ENCODE measurements at places on chromosomes 16 and 17.

- DNase-seq: no peak
Measured at GRCh38 chr16:71338193-71338592, 20.3 kb upstream of the CALB2 start.

DNA sequence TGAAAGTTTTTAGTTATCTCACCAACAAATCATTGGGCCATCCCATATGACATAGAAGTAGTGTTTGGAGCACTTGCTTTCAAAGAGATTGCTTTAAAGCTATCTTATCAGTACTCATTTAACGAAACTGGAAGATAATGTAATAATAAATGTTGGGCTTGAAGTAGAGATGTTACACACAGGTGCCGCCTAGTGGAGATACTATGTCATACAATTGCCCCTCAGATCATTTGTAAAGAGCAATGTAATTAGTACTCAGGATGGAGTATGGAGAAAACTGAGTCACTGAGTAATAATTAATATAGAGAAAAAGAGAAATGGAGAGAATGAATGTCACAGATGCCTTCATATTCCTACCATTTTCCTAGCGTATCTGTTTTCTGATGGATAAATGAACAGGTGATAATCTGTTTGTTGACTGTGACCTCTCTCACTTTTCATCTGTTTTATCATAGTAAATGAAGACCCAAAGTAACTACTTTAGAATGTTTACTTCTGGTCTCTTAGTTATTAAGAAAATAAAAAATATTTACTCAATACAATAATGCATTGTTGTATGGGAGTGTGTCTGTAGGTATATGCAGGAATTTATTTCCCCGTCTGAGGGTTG is 80.4 kb downstream of the EFCAB5 start:
- DNase-seq: no peak

- peak; percentile 16 for DNase-seq
Measured at GRCh38 chr17:33049781-33050414, 58.3 kb downstream of the SPACA3 start.

DNA sequence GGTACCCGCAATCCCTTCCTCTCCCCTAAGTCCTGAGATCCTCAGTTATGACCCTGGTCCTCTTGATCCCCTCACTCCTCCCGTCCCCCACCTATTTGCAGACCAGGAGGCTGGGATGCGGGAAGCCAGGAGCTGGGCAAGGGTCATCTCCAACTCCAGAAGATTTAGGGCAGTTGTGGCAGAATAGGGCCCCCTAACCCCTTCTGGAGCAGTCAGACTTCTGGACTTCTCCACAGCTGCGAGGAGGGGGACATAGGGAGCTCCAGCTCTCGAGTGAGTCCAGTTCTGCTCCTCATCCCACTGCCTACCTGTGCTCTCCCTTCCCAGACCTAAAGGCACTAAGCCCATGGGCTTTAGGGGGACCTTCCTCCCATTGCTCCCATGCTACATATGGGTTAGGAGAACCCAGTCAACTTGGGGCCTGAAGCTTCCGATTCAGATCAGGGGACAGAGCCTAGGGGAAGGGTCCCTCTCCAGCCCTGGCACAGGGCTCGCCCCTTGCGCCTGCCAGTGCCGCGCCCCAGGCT is 1.3 kb downstream of the WNK4 start:
- DNase-seq: no peak

GRCh38 chr16:87789437-87790291 is 23.9 kb upstream of the KLHDC4 start:
- DNase-seq: no peak

DNA sequence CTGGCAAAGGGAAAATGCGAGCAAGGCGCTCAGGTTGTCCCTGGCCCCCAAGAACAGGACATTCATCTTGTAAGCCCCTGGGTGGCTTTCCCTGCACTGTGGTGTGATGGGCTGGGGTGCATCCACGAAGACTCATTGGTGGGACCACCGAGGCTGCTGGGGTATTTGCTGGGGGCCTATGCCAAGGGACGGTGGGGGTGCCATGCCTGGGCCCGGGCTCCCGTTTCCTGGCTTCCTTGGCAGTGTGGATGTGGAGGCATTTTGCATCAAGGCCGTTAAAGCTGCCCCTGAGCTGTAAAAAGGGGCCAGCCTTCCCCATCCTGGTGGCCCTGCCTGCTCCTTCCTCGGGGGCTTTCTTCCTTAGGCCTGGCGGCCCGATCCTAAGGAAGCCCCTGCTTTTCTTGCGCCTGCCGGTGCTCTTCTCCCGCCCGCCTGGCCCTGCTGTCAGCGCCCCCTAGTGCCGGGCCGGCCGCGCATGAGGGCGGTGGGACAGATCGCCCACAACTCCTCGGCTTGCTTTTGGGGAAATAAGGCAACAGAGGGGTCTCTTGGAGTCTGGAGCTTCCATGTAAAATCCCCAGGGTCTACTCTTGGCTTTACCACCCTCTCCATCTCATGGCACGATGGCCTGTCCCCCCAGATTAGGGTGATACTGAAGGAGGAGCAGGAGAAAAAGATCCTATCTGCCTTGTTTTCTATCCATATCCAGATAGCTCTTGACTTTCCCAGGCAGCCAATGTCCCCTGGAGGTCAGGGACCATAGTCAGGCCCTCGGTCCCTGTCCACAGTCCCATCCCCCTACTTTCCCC is 9.8 kb upstream of the TBX2 start:
- DNase-seq: no peak

DNA sequence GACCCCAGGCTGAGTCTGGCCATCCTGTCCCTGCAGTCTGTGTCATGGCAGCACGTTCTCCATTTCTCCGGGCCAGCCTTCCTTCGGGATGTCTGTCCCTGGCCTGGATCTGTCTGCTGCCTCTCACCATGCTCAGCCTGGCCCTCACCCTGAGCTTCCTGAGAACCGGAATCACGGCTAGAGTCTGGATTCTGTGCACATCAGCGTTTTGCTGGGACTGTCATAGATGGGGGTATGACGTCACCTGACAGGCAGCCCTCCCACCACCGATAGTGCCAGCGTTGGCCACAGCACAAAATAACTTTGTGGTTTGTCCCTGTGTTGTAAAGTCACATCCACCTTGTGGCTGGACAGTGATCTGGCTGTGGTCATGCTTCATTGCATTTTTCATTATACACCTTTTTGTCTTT is 59.2 kb downstream of the B9D1 start:
- DNase-seq: no peak

- no peak for DNase-seq
Measured at GRCh38 chr17:73652886-73653480, 8.7 kb upstream of the SDK2 start.

DNA sequence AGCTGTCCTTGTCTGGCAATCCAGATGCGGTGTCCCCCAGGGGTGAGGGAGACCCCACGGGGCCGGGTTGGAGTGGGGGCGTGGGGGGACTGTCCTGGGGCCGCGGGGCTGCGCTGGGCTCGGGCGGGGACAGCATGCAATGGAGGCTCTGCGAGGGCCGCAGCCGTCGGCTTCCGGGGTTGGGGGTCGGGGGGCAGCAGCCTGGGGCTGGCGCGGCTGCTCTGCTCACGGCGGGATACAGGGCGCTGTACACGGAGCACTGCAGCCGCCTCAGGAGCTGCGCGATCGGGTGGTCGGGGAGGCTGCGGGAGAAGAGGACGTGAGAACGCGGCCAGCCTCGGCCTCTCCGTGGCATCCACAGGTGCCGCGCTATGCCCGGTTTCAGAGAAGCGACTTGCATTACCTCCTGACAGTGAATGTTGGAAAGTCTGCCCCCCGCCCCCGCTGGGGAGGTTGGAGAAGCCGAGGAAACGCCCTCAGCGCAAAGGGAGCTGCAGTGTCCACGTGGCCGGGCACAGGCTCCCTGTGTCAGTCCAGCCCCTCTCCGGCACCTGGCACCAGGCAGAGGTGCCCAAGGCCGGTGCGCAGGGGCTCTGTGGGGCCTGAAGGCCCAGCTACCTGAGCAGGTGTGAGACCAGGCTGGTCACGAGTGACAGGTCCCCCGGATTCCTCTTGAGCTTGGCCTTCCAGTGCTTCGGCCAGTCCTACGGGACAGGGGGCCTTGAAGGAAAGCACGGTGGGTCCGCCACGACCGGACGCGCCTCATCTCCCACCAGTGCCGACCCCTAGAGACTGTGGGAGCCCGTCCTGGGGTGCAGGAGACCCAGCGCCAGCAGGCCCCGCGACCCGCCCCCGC is 9.4 kb upstream of the SPATA2L start:
- no peak for DNase-seq

DNA sequence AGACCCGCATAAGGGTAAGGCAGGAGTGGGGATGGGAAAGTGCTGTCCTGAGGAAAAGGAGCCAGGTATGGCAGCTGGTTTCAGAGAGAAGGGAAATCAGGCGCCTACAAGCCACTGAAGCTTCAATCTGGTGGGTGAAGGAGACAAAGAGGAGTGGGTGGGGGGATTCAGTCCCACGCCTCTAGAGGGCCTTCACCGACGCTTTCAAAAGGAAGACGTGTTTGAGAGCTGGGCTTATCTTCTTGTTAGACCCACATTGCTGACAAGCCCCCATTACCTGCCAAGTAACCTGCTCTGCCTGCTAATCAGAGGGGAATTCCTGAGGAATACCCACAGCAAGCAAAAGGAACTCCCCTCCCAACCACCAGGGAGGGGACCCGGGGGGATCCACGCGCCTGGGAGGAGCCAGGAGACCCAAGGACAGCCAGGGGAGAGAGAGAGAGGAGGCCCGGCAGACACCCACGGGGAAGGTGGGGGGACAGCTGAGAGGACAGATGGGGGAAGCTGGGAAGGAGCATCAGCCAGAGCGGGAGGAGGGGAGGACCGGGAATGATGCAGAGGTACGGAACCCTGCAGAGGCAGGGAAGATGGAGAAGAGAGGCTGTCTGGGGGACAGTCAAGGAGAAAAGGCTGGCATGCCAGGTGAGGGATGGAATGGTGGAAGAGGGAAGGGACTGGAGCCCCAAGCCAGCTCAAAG is 1.0 kb downstream of the MTMR4 start:
- DNase-seq: no peak

DNA sequence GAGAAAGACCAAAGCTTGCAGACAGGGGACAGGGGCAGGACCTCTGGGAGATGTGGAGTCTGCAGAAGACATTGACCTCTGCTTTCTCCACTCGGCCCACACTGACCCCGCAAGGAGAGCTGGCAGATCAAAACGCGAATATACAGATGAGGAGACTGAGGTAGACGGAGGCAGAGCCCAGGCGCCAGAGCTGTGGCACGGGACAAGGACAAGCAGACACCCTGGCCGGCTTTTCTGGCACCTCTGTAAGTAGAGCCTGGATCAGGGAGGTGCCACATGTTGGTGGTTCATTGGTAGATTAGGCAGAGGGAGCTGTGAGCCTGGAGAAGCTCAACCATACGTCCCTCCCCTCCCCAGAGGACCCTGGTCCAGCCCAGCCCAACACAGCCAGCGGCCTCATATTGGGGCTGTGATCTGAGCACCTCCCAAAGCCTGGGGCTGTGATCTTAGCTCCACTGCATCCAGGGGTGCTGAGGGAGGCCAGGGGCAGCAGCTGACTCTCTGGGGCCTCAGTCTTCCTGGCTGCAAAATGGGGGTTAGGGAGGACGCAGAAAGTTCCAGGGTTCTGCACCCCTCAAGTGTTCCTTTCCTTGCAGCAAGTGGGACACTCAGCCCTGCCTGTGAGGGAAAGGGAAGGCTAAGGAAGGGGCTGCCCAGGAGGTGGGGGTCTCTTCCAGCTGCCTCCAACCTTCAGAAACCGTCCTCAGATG is 4.0 kb downstream of the NATD1 start:
- no peak for DNase-seq

- DNase-seq: no peak
Measured at GRCh38 chr17:44666006-44666405, 9.7 kb downstream of the MEIOC start.

- no peak for DNase-seq
Measured at GRCh38 chr17:39118674-39119419, 32.6 kb downstream of the PLXDC1 start.

GRCh38 chr17:62572888-62573401 is 54.5 kb upstream of the MRC2 start:
- no peak for DNase-seq

DNA sequence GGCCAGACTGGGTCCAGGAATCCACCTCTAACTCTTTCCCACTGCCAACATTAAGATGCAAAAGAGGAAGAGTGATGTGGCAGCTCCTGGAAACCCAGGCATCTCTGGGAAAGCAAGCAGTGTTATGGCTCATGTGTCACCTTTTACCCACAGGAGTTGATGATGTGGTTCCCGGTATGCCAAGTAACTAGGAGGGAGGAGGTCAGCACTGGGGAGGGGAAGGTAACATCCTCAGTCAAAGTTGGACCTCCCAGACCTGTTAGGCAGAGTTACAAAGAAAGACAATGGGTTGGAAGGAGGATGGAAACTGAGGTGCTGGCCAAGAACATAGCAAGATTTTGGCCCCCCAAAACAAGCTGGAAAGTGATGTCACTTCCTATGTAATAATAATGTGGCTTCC is 11.4 kb downstream of the KRABD2 start:
- DNase-seq: no peak

GRCh38 chr17:78645421-78646295 is 68.5 kb upstream of the DNAH17 start:
- peak; percentile 29 for DNase-seq

GRCh38 chr16:69345923-69346322 is 5.7 kb downstream of the TMED6 start:
- no peak for DNase-seq

- no peak for DNase-seq
Measured at GRCh38 chr16:30173054-30173453, 10.3 kb upstream of the CORO1A start.

DNA sequence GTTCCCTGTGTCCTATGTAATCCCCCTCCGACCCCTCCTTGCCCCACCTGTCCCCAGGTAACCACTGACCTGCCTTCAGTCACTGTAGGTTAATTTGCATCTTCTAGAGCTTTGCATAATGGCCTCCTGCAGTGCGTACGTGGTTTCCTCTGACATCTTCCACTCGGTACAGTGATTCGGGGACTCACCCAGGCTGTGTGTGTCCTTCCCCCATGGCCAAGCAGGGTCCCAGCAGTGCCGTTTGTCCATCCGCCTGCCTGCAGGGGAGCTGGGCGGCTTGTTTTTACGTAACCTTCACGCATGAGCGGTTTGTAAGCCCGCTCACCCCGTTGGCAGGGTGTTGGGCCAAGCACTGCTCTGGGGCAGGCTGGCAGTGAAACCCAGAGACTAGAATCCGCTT is 7.9 kb downstream of the MAPK8IP3 start:
- no peak for DNase-seq

GRCh38 chr16:8611122-8611521 is 10.4 kb upstream of the METTL22 start:
- no peak for DNase-seq

DNA sequence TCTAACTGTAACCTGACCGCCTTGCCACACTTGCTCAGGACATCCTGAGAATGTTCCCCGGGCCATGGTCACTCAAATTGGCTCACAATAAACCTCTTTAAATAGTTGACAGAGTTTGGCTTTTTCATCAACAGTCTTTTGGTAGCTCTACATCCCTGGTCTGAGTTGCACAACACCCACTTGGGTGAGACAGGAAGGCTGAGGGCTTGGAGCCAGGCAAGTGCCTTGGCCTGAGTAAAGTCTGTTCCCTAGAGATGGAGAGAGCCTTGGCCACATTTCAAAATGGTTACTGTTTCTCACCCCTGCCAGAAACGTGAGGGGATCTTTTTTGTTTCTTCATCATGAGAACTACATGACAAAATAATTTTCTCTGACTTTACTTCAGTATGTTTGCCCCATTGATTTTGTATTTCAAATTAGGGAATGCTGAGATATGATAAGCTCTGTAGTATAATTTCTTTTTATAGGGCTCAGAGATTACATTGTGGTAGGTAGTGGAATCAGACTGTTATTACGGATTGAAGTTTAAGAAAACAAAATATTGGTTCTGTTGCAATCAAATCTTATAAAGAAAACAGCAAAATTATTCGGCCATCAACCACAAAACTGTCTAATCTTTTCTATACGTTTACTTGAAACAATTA is 53.9 kb upstream of the NETO2 start:
- DNase-seq: no peak

- DNase-seq: no peak
Measured at GRCh38 chr17:67557052-67557845, 160.5 kb upstream of the NOL11 start.
